Activated T-cell treated with anti-CD3 and anti-CD28 coated beads for 1 hour (primary cell): ENCODE measurements at places on chromosomes 11 and 22.

DNA sequence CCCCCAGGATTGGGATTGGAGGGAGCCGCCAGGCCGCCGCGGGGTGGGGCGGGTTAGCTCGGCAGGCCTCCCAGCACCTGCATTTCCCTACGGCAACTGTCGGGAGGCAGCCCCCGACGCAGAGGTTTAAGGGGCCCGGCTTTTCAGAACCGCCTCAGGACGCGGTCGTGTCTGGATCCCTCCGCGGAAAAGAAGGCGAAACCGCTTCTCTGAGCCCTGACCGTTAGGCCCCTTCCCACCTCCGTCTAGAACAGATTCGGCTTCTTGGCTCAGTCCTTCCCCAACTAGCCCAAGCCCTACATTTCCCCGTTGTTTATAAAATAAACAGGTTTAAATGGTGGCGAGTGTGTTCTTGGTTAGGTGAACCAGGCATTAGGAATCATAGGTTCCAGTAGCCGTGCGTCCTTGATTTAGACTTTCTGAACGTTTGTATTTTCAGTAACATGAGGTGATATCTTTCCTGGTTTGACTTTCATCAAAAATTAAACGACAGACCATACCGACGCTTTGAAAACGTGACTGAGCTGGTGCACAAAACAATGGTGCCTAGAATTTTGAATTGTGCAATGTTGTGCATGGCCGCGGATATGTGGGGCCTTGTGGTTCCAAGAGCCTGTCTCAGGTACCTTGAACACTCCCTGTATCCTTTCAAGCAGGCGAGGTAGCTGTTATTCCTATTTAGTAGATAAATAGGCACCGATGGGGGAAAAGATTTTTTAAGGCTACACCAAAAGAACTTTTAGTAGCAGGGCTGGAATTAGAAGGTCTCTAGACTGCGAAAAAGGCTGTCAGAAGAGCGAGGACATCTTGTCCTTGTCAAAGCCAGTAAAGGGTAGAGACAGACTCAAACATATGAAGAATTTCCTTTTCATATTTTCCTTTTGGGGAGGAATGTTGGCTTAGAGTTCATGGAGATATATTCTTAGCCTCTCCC lies 1.2 kb upstream of the HSPA8 start:
- DNase-seq: peak; percentile 35

GRCh38 chr11:45180848-45181192 lies 34.4 kb downstream of the PRDM11 start:
- DNase-seq: peak; percentile 27

GRCh38 chr11:78189851-78190250 lies 1.1 kb downstream of the USP35 start:
- no peak for DNase-seq

GRCh38 chr22:24039046-24039445 lies 27.9 kb downstream of the CABIN1 start:
- DNase-seq: no peak

DNA sequence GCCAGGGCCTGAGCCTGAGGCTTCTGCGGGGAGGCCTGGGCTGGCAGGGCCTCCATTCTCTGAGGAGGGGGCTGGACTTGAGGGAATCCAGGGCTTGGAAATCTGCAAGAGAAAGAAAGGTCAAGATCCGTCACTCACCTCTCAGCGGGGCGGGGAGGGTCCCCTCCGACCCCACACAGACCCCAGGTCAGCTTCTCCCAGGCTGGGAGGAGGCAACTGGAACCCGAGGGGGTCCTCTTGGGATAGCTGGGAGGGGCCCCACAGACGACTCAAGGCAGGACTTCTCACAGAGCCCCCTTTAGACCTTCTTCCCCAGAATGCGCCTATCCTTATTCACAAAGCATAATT lies 11.0 kb downstream of the TNKS1BP1 start:
- no peak for DNase-seq

GRCh38 chr11:2305788-2306451 lies 4.1 kb downstream of the TSPAN32 start:
- DNase-seq: no peak

DNA sequence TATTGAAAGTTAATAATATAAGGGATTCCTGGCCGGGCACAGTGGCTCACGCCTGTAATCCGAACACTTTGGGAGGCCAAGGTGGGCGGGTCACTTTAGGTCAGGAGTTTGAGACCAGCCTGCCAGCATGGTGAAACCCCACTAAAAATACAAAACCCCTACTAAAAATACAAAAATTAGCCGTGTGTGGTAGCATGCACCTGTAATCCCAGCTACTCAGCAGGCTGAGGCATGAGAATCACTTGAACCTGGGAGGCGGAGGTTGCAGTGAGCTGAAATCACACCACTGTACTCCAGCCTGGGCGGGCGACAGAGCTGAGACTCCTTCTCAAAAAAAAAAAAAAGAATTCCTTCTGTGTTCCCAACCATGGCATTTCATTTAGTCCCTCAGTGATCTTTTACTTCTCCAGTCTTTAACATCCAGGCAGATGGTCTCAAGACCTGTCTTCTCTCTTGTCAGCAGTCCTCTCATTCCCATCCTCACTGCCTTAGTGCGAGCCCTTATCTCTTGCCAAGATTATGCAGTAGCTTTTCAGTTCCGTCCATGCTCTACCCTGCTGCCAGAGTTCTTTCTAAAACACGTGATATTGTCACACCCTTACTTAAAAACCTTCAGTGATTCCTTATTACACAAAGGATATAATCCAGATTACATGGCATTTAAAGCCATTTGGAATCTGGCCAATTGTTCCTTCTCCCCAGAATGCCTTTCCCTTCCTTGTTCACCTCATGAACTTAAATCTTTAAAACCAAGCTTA lies 17.9 kb downstream of the RTN3 start:
- no peak for DNase-seq

GRCh38 chr11:67405196-67405567 lies 1.3 kb downstream of the TBC1D10C start:
- DNase-seq: no peak

- DNase-seq: no peak
These were observed 59.4 kb upstream of the CHRM4 start for GRCh38 chr11:46450846-46451477.

DNA sequence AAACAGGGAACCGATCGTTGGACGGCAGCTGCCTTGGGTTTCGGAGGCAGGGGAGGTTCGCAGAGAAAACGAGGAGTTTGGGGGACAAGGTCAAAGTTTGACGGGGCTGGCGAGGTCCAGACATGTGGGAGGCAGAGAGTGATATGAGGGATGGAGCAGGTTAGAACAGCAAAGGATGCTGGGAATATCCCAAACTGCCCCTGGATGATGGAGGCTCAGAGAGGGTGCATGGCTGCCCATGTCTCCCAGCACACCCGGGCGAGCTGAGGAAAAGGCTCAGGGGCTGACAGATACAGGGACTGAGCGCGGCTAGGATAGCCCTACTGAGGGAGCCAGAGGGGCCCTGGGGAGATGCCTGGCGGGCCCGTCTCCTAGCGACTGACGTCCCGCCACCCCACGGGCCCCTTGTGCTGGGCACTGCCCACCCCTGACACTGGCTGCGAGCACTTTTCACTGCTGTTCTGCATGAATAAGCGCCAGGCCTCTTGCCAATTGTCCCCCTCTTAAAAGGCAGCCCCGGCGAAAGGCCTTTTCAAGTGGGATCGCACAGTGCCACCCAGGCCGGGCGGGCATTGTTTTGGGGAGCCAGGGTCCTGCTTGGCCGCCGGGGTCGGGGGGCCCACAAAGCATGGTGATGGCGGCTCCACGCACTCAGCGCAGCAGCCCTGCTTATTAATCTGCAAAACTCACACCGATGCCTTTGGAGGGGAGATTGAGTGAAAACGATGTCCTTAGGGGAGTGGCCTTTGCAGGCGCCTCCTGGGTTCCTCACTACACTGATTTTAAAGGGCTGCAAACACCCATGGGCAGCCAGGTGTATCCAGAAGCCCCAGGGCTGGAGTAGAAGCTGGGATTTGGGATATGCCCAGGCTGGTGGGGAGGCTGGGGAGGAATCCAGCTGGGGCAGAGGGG lies 90.0 kb upstream of the LINC01488 start:
- DNase-seq: no peak

DNA sequence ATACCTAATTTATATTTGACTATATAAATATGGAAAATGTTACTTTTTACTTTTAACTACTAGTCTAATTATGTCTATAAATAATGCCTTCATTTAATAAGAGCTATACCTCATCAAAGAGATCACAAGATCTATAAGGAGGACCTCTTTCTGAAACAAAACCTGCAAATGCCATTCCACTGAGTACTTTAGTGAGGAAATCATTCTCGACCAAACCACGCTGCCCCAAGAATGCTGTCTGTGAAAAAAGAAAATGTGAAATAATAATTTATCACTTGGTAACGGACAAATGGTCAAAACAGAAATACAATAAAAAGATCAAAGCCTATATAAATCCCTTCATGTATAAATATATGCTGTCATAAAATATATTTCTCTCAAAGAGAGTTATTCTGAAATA lies 301.7 kb downstream of the SBF2 start:
- no peak for DNase-seq

DNA sequence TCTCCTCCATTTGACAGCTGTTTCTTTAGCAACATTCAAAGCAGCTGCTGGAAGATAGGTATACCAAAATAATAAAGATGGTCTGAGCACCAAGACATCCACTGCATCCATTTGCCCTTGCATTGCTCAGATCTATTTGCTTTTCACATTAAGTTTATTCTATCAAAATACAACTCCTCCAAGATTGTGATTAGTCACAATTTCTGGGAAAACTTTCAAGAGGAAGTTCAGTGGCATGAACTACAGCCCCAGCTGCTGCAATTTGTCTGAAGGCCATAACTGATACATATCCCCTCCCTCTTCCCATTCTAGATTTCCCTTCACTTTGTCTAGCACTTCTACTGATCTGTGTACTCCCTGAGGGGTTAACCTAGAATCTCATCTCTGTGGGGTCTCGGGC lies 117.5 kb upstream of the CEP126 start:
- no peak for DNase-seq
